Stimulated activated CD4-positive, alpha-beta T cell treated with anti-CD3 and anti-CD28 coated beads, Interleukin-12 subunit alpha, Interleukin-12 subunit beta, amount 100 ng/mL, for 24 hours (primary cell): ENCODE measurements at places on chromosomes 1 and 21.

DNA sequence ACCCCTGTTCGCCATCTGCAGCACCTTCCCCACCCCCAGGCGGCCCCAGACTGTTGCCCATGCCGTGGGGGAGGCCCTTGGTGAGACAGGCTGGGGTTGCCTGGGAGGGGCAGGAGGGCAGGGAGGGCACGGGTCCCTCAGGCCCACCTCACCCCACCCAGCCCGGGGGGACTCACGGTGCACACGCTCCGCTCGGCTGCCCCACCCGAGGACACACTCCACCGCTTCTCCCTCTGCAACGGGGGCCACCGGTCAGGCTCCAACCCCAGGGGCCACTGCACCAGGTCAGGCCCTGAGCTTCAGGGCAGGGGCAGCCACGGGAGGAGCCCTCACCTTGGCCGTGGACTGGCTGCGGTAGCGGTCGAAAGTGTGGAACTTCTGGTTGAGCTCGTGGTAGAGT lies 24.0 kb upstream of the COL16A1 start:
- no peak for DNase-seq

- DNase-seq: no peak
Observed at GRCh38 chr1:213996320-213997037, 8.7 kb downstream of the PROX1 start.

- no peak for DNase-seq
Observed at GRCh38 chr1:204465546-204466415, 28.8 kb downstream of the PIK3C2B start.

- DNase-seq: no peak
Observed at GRCh38 chr1:94555091-94555490, 13.5 kb upstream of the F3 start.

GRCh38 chr1:89633248-89633799 lies 404 bp downstream of the LRRC8C start:
- DNase-seq: no peak

- no peak for DNase-seq
Observed at GRCh38 chr1:27883536-27883935, 11.2 kb downstream of the THEMIS2 start.

GRCh38 chr1:155192346-155193274 lies 15.1 kb downstream of the THBS3 start:
- DNase-seq: no peak

- DNase-seq: no peak
Observed at GRCh38 chr1:171038284-171038683, 52.4 kb upstream of the FMO3 start.

GRCh38 chr21:34845521-34846451 lies 177.0 kb downstream of the CLIC6 start:
- no peak for DNase-seq

GRCh38 chr1:21534674-21535378 lies 25.6 kb downstream of the ALPL start:
- no peak for DNase-seq

DNA sequence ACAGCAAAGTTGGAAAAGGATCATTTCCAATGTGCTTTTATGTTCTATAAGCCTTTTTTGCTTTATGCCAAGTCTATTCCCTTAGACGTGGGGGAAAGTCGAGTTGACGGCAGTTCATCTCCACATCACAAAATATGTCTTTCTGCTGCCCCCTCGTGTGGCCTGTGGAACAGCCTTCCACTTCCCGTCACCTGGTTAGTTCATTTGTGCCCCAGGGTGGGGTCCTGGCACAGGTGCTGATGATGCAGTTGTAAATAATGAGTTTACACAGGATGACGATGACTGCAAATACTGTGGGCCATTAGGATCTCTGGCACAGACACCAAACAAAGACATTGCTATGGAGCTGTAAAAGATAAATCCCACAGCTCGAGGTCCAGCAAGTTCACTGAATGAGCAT lies 10.0 kb upstream of the OTUD3 start:
- no peak for DNase-seq

GRCh38 chr1:58158506-58159433 lies 387.8 kb downstream of the OMA1 start:
- no peak for DNase-seq

DNA sequence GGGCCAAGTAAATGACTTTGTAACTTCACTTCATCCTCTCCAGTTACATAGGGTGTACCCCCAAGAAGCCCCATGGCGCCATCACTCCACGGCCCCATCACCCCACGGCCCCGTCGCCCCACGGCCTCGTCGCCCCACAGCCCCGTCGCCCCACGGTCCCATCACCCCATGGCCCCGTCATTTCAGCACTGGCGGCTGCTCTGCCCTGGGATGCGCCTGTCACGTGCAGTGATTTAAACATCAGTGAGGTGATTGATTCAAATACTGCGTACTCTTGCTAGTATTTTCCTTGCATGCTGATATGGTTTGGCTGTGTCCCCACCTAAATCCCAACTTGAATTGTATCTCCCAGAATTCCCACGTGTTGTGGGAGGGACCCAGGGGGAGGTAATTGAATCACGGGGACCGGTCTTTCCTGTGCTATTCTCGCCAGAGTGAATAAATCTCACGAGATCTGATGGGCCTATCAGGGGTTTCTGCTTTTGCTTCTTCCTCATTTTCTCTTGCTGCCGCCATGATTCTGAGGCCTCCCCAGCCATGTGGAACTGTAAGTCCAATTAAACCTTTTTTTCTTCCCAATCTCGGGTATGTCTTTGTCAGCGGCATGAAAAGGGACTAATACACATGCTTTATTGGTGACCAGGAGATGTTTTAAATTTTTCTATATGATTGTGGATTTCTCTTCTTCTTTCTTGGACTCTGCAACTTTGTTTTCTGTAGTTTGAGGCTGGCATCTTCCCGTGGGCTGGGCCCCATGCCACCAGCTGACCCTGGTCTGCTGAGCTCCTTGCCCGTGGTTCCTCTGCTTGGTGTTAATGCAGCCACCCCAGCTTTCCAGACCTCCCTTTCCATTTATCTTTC lies 50.1 kb upstream of the PCBP3 start:
- DNase-seq: no peak

DNA sequence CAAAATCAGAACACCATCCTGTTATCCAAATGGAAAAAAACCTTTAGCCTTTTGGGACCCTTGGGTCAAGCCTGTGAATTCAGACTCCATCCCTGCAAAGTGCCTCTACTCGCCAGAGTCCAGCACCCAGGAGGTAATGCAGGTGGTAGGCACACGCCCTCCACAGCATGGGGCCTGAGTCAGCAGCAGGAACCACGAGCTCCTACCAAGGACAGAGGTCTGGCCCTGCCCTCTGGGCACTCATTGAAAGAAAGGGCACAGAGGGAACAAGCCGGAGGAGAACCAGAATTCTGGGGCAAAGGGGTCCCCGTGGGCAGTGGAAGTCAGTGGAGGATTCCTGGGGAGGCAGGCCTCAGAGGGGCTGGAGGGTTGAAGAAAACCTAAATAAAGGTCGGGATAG lies 438.1 kb downstream of the NPHP4 start:
- no peak for DNase-seq

GRCh38 chr1:4690951-4691675 lies 36.7 kb downstream of the AJAP1 start:
- DNase-seq: no peak

GRCh38 chr1:30320581-30320890 lies 402.8 kb downstream of the MATN1 start:
- no peak for DNase-seq

DNA sequence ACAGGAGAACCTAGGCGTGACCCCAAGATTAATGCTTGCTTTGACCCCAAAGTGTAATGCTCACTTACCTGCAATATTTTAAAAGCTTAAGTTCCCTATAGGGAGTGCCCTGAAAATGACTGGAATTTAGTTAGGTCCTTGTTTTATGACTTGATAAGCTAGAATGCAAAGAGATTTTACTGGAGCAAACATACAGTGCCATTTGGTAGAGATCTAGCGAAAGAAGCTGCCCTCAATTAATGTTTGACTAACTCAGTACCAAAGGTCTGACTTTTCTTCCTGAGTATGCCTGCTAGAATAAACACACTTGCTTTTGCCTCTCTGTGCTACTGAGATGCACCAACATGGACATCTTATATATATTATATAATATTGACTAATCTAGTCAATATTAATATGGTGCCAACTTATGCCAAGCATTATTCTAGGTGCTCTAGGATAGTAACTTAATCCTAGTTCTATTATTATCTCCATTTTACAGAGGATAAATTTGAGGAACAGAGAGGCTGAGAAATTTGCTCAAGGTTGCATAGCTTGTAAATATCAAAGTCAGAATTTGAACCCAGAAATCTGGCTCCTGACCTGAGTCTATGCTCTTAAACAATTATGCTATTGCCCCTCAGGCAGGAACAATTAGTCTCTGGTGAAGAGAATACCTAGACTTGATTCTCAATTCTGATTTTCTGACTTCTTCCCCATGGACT lies 18.2 kb downstream of the S100A10 start:
- no peak for DNase-seq

DNA sequence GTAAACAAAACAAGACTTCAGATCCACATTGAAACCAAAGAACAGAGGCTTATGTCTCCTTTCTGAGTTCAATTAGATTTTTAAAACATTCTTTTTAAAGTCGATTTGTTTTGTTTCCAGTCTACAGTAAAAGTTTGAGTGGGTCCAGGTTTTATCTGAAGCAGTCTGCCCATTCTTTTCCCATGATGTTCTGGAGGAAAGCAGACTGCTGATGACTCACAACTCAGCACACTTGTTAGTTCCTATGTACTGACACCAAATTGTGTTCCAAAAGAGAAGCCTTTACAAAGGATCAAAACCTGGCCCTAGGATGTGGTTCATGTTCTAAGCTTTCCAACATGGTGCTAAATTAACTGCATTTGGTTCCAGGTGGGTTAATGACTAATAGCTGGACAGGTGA lies 11.4 kb upstream of the CCN1 start:
- no peak for DNase-seq

GRCh38 chr1:60978421-60979357 lies 103.7 kb upstream of the NFIA start:
- DNase-seq: no peak

GRCh38 chr1:87588495-87588894 lies 259.8 kb downstream of the LMO4 start:
- no peak for DNase-seq

DNA sequence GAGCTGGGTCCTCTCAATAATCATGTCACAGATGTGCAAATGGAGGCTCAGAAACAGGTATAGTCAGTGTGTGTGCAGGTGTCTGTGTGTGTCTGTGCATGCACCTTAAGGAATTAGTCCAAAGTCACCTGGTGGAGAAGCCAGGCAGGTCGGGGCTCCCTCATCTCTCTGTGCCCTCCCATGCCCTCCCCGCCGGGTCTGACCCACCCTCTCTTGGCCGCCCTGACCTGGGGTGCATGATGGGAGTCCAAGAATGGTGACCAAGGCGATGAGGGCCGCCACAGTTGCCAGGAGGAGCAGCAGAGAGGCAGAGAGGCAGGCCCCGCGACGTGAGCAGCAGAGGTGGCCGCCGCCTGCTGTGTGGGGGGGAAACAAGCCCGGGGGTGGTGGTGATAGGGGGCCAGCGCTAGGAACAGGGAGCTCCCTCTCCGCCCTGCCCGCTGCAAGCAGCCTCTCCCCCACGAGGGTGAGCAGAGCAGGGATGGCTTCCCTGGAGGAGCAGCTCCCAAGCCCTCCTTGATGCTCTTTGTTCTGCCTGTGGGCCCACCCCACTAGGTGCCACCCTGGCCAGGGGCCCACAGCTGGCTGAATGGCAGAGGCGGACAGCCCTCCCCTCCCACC lies 3.9 kb downstream of the LDLRAD1 start:
- DNase-seq: no peak

- no peak for DNase-seq
Observed at GRCh38 chr1:181656491-181656890, 173.2 kb downstream of the CACNA1E start.

DNA sequence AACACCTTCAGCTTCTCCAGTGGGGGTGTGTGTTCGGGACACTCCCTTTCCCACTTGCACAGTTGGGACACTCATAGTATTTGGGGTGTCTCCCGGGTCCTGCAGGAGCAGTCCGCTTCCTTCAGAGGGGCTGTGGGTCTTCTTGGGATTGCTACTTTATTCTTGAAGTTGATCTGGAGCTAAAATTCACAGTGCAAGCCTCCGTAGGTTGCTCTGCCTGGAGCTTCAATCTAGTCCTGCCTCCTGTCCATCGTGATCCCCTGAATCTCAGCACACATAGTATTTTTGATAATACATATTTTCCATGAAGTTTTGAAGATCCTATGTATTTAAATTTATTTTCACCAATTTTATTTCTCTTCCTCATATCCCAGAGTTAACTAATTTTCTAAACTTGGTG lies 902.1 kb downstream of the LTN1 start:
- no peak for DNase-seq

DNA sequence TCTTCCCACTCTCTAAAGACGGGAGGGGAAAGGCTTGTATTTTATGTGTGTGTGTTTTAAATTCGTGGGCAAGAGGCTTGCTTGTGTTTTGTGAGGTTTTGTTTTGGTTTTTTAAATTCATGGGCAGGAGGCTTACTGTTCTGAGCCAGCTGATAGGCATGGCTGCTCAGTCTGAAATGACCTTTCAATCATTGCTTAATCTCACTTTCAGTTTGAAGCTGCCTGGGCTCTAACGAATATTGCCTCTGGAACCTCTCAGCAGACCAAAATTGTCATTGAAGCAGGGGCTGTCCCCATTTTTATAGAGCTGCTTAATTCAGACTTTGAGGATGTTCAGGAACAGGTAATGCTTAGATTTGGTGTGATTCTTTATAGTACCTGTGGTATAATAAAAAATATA lies 20.3 kb upstream of the TXLNA start:
- DNase-seq: no peak

- DNase-seq: no peak
Observed at GRCh38 chr1:41509270-41509671, 24.8 kb upstream of the EDN2 start.

- no peak for DNase-seq
Observed at GRCh38 chr1:223245411-223245810, 102.4 kb upstream of the TLR5 start.

GRCh38 chr1:226486161-226486560 lies 62.4 kb upstream of the STUM start:
- DNase-seq: no peak

GRCh38 chr21:45862543-45863207 lies 118.9 kb upstream of the COL6A1 start:
- DNase-seq: no peak

- DNase-seq: no peak
Observed at GRCh38 chr1:145707183-145707867, at the start of gene PDZK1. Gene PDZK1 (minus strand): TSS chr1:145707368. CDS start chr1:145688021, 19,347 bp downstream.

DNA sequence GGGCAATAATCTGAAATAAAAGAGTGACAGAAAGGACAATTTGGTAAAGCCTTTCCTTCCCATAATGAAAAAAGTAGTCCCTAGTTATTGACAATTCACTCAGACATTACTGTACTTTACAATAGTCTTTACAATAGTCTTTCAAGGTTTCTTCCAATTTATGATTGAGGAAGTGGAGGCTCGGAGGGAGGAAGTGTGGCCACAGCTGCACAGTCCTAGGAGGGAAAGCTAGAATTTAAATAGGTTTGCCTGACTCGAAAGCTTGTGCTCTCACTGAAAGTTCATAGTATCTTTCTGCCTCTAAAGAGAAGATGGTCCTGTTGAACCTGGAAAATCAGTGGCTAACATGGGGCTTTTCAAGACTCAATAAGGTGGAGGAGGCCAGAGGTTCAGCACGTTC lies 203.2 kb downstream of the SDCCAG8 start:
- no peak for DNase-seq

- DNase-seq: no peak
Observed at GRCh38 chr1:116232989-116233514, 121.9 kb downstream of the MAB21L3 start.

- no peak for DNase-seq
Observed at GRCh38 chr1:3069491-3070308, 697 bp downstream of the PRDM16 start.

GRCh38 chr1:115227346-115228082 lies 110.5 kb downstream of the NGF start:
- DNase-seq: no peak

GRCh38 chr1:203081465-203082230 lies 4.2 kb downstream of the MYOG start:
- no peak for DNase-seq

- DNase-seq: no peak
Observed at GRCh38 chr1:71157151-71157550, 76.3 kb upstream of the ZRANB2 start.
